ENCODE measurements at places on chromosomes 7 and 10.
A peak's percentile ranks its signal among the peaks of the same experiment; 100 is the strongest.

- peak; percentile 97 for DNase-seq
Observed at GRCh38 chr7:133436014-133436428, 183.1 kb downstream of the EXOC4 start.

GRCh38 chr7:117682681-117683385, 190.4 kb downstream of the CTTNBP2 start:
- no peak for DNase-seq

- no peak for DNase-seq
Observed at GRCh38 chr7:148901178-148901577, 17.1 kb upstream of the EZH2 start.

DNA sequence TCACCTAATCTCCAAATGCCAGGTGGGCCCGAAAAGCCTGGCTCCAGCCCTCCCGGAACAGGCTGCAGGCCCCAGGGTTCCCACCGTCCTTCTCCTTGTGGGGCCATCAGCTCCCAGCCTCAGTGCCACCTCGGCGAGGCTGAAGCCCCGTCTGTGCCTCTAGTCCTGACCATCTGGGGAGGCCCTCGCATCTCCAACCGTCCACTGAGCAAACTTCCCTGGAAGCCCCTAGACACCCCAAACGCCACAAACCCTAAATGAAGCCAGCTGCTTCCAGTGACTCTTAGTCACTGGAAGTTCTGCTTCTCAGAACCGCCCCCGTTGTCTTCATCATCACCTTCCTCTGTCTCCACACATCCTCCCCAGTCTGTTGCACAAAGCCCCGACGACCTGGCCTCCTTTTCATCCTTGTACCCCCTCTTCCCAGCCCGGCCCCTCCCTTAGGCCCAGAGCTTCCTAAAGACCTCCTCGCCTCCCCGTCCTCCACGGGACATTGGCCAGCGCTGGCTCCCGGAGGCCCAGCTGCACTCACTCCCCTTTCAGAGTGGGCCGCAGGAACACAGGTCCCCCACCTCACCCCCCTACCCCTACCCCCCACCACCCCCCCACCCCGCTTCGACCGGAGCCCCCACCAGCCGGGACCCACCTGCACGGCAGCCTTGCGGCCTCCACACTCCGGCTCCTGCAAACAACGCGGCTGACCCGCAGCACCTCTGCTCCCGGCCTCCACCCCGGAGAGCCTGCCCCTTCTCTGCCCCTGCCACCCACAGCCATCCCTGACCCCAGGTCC, 1.1 kb upstream of the DIP2C start:
- DNase-seq = no peak

GRCh38 chr7:14197280-14197679, 207.8 kb upstream of the ETV1 start:
- DNase-seq = no peak

- DNase-seq = no peak
Observed at GRCh38 chr10:127456122-127456521, 93.0 kb upstream of the NPS start.

DNA sequence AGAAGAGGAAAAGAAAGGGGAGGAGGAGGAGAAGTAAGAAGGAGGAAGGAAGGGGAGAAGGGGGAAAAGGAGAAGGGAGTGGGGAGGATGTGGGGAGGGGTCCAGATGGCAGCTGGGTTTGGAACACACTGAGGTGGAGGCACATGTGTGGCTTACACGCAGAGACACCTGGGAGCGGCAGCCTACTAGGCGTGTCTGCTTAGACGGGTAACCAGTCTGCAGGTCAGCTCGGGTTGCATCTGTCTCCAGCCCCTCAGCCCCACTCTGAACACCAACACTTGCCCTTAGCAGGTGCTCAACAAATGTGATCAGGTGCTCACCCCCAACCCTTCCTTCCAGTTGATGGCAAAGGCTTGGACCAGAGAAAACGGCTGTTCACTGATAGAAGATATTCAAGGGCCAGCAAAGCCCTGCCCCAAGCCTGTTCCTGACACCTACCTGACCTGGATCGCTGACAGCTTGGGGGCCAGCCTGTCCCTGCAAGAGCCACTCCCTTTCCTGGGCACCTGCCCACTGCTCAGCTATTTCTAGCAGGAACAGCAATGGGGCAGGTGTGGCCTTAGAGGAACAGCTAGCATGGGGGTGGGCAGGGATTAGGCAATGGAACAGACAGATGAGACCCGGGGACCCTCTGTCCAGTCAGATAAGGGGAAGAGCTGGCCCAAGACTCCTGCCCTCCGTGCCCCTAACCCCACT, 70.5 kb downstream of the SH3PXD2A start:
- DNase-seq = no peak

- peak; percentile 87 for DNase-seq
Observed at GRCh38 chr7:29494350-29494749, 69.3 kb upstream of the PRR15 start.

- no peak for DNase-seq
Observed at GRCh38 chr7:143354965-143355364, 7.5 kb downstream of the FAM131B start.

- DNase-seq = peak; percentile 7
Observed at GRCh38 chr7:24707988-24708615, 49.2 kb downstream of the GSDME start.

GRCh38 chr10:78165617-78166016, 132.0 kb downstream of the RPS24 start:
- no peak for DNase-seq

DNA sequence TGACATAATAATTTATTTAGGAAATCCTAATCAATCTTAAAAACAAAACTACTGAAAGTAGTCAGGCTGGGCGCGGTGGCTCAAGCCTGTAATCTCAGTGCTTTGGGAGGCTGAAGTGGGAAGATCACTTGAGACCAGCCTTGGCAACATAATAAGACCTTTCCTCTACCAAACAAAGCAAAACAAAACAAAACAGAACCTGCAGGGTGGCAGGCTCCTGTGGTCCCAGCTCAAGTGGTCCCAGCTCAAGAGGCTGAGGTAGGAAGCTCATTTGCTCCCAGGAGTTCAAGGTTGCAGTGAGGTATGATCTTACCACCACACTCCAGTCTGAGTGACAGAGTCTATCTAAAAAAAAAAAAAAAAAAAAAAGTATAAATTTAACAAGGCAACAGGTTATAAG, 748.0 kb downstream of the CNTNAP2 start:
- no peak for DNase-seq

DNA sequence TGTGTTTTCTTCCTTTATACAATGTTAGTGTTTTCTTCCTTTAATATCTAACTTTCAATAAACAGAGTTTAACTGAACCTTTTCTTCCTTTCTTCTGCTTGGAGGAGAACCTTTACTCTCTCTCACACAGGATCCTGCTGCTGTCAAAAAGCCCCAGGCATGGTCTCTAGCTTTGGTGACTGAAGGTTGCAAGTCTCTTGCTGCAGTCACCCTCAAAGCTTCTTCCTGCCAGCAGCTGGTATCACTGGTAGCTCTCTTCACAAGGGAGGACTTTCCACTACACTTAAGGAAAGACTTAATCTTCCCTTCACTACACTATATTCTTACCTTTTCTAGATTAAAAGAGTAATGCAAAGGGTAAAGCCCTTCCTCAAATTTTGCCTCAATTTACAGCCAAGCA, 153.4 kb downstream of the SGMS1 start:
- no peak for DNase-seq
